Right renal cortex interstitium (tissue), 3 donors: ENCODE measurements at places on chromosomes 5 and 9. TPM values are rescaled to one million over a fixed set of nuclear protein-coding genes. Genes with fewer than 3 reads are reported as not detected.

DNA sequence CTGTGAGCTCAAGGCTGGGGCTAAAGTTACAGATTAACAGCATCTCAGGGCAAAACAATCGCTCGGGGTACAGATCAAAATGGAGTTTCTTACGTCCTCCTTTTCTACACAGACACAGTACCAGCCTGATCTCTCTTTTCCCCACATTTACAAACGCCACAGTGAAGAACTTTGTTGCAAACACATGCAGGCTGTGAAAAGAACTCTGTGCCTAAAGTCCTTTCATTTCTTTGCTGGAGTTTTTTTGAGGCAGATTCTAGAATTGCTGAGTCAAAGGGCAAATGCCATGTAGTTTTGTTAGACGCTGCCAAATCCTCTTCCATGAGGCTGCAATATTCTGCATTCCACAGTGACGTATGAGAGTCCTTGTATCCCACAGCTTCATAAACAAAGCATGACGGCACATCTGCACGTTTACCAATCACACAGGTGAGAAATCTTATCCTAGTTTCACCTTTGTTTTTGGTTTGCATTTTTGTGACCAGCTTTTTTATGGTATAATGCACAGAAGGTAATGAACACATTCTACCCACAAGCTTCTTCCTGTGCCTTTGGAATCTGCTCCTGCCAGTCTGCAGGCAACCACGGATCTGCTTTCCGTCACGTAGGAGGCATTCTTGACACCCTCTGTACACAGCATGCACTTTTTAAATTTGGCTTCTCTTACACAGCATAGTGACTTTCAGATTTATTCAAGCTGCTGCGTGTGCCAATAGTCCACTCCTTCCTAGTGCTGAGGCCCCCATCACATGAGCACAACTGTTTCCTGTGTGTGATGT lies 44.6 kb upstream of the LPCAT1 start:
- peak; percentile 36 for DNase-seq

GRCh38 chr5:150022158-150022531 lies 21.6 kb downstream of the HMGXB3 start:
- no peak for DNase-seq

DNA sequence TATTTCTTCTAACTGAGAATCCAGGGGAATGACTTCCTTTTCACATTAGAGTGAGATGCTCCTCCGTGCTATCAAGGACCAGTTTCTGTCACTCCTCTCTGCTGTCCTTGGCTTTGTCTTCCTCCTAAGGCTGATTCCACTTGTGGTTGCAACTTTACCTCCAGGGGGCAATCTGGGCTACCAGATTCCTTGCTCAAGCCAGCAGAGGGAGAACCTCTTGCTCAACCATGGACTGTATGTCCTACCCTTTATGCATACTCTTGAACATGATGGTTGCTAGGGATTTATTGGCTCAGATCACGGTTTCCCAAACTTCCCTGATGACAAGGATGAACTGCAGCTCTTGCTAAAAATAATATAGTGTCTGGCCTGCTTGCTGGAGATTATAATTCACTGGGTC lies 24.0 kb downstream of the NNT start:
- DNase-seq, result no peak

GRCh38 chr9:132288361-132288760 lies 66.4 kb downstream of the SETX start:
- no peak for DNase-seq

DNA sequence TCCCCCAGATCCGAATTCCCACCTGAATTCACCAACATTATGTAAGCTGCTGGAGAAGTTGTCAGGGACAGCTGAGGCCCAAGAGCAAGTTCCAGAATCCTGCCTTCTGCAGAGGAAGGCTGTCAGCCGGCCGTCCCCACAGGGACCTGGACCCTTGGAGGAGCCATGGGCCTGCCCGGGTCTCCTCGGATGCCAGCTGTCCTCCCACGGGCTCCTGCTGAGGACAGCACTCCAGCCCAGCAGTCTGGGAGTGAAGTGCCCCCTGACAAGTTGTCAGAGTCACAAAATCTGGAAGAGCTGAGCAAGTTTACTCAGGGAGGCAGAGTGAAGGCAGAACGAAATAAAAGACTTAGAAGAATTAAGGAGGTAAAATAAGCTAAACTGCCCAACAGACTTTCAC lies 192.5 kb upstream of the DAPK1 start:
- no peak for DNase-seq

- no peak for DNase-seq
Observed at GRCh38 chr9:130979591-130980385, 29.2 kb upstream of the LAMC3 start.

DNA sequence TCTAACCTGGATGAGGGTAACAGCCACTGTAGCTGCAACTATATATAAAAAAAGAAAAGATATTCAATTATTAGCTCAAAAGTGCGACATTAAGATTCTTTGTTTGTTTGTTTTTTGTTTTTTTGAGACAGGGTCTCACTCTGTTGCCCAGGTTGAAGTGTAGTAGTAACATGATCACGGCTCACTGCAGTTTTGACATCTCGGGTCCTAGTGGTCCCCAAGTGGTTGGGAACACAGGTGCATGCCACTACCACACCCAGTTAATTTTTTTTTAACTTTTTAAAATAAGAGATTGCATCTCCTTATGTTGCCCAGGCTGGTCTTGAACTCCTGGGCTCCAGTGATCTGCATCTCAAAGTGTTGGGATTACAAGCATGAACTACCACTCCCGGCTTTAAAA lies 61.8 kb downstream of the MEF2C start:
- DNase-seq, result no peak

- no peak for DNase-seq
Observed at GRCh38 chr5:162769019-162769418, 668.4 kb upstream of the CCNG1 start.

- no peak for DNase-seq
Observed at GRCh38 chr5:75667586-75667985, 49.7 kb downstream of the POC5 start.

DNA sequence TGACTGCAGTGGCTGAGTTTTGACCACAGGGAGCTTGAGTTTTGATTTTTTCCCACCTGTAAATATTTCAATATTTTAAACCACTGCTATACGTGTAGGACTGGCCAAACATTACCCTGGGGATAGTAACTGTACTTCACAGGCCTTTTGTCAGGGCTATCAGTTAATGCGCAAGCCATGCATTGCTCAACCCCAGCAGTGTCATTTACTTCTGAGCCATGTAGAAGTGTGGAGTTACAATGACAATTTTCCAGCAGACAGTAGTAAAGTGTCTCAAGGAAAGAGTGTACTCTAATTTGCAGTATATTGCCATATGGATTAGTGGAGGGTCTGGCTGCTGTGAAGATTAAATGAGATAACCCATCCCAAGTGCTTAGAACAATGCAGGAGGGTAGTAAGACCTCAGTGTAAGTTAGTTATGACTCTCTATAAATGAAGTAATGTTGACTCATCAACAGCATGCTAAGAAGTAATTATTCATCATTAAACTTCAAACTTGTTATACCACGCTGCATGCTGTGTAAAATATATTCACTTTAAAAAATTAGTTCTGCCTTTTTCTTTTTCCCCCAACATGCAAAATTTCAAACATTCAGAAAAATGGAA lies 489.2 kb downstream of the KDM4C start:
- no peak for DNase-seq

- DNase-seq, result no peak
Observed at GRCh38 chr9:81225596-81225995, 463.8 kb downstream of the TLE1 start.

DNA sequence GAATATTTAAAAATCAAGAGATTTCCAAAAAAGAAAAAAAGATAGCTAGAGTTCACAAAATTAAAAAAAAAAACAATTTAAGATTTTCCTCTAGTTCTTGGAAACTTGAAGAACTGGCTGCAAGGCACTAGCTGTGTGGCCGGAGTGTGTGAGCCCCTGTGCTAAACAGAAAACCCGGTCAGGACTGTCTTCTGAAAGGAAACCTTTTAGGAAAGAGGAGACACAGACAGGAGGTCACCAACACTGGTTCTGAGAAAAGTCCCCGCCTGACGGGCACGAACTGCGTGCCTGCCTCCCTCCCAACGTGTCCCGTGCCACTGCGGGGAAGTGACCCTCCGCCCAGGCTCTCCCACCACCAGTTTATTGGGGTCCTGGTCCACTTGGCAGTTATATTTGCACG lies 15.2 kb downstream of the TTF1 start:
- DNase-seq, result no peak

GRCh38 chr5:130198927-130199326 lies 294.7 kb downstream of the CHSY3 start:
- DNase-seq, result no peak

GRCh38 chr5:109650493-109650892 lies 39.2 kb upstream of the MAN2A1 start:
- DNase-seq, result no peak

DNA sequence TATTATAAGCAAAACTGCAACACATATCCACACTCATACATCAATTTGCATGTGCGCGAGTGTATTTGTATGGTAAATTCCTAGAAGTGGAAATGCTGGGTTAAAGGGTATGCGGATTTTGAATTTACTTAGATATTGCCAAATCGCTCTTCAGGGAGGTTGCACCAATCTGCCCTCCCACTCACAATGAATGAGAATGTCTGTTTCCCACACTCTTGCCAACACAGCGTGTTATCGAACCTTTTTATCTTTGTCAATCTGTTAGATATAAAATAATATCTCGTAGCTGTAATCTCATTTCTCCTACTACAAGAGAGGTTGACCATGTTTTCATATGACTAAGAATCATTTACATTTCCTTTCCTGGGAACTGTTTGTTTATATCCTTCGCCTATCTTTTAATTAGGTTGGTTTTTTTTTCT lies 35.7 kb downstream of the LHX2 start:
- DNase-seq, result no peak

GRCh38 chr5:170287532-170287931 lies 10.0 kb downstream of the LCP2 start:
- DNase-seq, result no peak

DNA sequence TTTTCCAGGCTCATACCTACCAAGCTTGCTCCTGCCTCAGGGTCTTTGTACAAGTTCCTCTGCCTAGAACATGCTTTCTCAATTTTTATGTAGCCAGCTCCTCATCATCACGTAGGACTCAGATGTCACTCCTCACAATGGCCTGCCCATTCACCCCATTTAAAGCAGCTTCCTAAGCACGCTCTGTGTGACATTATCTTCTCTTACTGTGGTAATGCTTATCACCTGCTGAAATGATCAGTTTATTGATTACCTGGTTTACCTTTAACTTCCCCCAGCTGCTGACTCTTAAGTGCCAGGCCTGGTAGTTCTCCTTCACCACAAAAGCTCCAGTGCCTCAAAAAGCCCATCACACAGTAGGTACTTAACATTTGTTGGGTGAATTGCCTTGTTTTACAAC lies 13.6 kb downstream of the FUBP3 start:
- no peak for DNase-seq

GRCh38 chr5:149646564-149646963 lies 65.3 kb downstream of the ARHGEF37 start:
- no peak for DNase-seq

- no peak for DNase-seq
Observed at GRCh38 chr5:16345454-16345853, 120.1 kb downstream of the ZNF622 start.

- no peak for DNase-seq
Observed at GRCh38 chr5:74288448-74289108, 351.9 kb downstream of the ENC1 start.

GRCh38 chr9:115969096-115969495 lies 184.5 kb upstream of the PAPPA start:
- DNase-seq, result no peak

DNA sequence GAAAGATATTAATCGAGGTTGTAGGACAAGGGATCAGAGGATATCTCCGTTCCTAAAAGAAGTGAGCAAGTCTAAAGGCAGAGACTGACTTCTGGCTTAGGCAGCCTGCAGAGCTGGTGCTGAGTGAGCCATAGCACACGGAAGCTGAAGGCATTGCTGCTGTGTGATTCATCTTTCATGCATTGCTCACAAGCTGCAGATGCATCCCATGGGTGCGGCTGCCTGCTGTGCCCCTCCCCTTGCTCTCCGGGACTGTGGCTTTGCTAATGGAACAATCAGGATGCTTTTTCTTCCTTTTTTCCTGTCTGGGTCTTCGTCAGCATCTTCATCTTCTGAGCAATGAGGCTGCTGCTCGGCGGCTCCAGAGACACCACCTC lies 341.4 kb downstream of the DIRAS2 start:
- DNase-seq, result no peak

- no peak for DNase-seq
Observed at GRCh38 chr9:72930828-72931227, 22.0 kb downstream of the ALDH1A1 start.

- no peak for DNase-seq
Observed at GRCh38 chr5:75534734-75535133, 23.0 kb downstream of the POLK start.

DNA sequence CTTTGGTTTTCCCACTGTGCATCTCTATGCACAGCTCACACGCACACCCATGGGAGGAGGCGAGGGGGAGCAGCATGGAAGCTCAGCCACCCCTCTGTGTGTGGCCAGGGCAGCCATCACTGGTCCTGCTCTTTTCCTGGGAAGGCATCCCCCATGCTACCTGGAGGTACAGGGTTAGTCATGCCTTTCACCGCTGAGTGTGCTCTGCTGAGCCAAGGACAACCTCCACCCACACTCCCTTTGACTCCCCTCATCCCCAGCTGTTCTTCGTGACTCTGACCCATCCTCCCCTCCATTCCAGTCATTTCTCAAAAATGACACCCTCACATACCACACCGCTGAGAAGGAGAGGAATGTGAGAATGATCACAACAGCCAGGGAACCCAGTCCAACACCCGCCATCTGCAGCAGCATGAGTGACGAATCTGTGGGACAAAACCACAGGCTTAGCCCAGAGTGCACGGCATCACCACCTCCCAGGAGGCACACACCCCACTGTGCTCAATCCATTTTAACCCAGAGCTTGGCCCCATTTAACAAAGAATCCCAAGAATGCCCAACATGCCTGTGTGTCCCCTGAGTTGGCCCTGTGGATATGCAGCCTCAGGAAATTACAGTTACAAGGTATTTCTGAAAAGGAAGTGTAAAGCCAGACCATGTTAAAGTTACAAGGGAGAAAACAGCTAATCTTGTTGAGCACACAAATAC lies 133.4 kb downstream of the SUSD1 start:
- no peak for DNase-seq

GRCh38 chr9:116849721-116850120 lies 162.6 kb downstream of the TRIM32 start:
- DNase-seq, result no peak

The CBY3 gene
- 0.33 TPM for polyA plus RNA-seq

The MVB12B gene
- polyA plus RNA-seq, result 16.0 TPM

The EQTN gene
- polyA plus RNA-seq, result 0.36 TPM

The LHX3 gene
- not detected for polyA plus RNA-seq

The PRDM9 gene
- not detected for polyA plus RNA-seq

The ZBTB6 gene
- polyA plus RNA-seq, result 14.3 TPM

The GFPT2 gene
- polyA plus RNA-seq, result 4.3 TPM

The LCN9 gene
- not detected for polyA plus RNA-seq

The SLCO6A1 gene
- not detected for polyA plus RNA-seq

The GFM2 gene
- 55.0 TPM for polyA plus RNA-seq

The MIGA2 gene
- polyA plus RNA-seq, result 15.4 TPM

The MPDZ gene
- polyA plus RNA-seq, result 45.2 TPM

The RNF183 gene
- polyA plus RNA-seq, result 5.8 TPM

The SLC27A4 gene
- polyA plus RNA-seq, result 16.5 TPM

The BRINP1 gene
- 4.3 TPM for polyA plus RNA-seq

The PKD2L2 gene
- polyA plus RNA-seq, result not detected

The FAM221B gene
- 0.07 TPM for polyA plus RNA-seq

The PCDHB2 gene
- 7.9 TPM for polyA plus RNA-seq

The CER1 gene
- 0.71 TPM for polyA plus RNA-seq

The SMIM33 gene
- not detected for polyA plus RNA-seq

The ZFP37 gene
- polyA plus RNA-seq, result 12.9 TPM

The TXN gene
- polyA plus RNA-seq, result 261 TPM

The KIF4B gene
- polyA plus RNA-seq, result 0.33 TPM
